ENCODE measurements at places on chromosomes 5 and 9.

GRCh38 chr5:126811515-126812198 lies 34.7 kb downstream of the LMNB1 start:
- DNase-seq = no peak

DNA sequence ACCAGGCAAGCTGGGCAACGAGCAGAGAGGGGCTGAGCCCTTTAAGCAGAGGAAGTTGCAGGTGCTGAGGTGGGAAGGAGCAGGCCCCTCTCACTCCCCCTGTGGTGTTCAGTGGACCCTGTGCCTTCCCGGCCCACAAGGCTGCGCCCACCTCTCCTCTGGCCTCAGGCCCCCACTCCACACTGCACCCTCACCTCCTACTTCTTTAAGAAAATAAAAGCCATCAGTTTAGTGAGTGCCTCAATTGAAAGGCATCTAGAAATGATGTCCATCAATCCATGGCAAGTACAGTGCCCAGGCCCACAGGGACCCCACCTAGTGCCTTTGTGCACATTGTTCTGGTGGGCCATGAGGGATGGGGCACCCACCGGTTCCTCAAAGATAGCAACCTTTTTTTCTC lies 158.0 kb downstream of the PAX5 start:
- DNase-seq = no peak

DNA sequence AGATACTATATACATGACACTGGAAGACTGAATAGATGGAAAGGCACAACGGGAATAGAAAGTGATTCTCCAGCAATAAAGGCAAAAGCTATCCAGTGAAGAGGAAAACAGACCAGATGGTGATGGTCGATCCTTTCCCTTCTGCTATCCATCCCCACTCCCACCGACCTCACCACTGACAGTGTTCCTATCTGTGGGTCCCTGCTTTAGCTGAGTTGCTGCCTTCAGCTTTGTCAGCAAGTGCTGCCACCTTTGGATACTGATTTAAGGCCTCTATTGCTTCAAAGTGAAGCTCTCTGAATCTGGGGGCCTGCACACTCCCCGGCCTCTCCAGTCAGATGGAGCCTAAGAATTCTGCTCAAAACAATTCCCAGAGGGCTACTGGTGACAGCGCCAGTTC lies 32.3 kb downstream of the EPB41L4A start:
- DNase-seq = no peak

DNA sequence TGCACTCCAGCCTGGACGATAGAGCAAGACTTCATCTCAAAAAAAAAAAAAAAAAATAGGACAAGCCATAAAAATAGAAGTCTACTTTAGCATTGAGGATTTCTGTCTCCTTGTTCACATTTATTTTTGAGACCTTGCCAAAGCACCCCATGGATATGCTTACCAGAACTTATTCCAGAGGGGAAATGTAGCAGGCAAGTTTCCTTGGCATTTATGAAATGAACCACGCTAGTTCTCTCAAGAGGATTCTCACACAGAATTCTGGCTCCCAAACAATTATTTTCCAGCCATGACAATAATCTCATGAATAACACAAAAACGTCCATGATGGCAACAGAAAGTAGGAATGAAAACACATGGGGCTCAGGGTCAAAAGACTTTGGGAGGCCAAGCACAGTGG lies 23.4 kb upstream of the GPX8 start:
- no peak for DNase-seq

- DNase-seq = no peak
Measured at GRCh38 chr5:53944981-53945380, 365.4 kb downstream of the ARL15 start.

DNA sequence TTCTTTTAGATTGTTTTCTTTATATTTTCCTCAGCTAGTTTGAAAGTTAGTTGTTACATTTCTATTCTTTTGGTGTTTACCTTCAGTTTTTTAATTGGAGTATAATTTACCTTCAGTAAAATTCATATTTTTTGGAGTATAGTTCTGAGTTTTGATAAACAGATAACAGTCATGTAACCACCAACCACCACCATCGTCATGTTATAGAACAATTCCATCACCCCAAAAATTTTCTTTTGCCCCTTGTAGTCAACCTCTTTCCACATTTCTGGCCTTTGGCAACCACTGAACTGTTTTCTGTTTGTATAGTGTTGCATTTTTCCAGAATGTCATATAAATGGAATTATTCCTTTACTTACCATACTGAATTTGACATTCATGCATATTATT lies 6.8 kb downstream of the RMI1 start:
- DNase-seq = no peak

GRCh38 chr5:171924493-171925122 lies 81.8 kb downstream of the FBXW11 start:
- DNase-seq = no peak
